Activated CD4-positive, alpha-beta T cell treated with anti-CD3 and anti-CD28 coated beads, Interleukin-2, Interleukin-4, amounts not matched to agents 100 ng/mL and 50 ng/mL, durations not matched to agents 16 hours and 8 hours (primary cell): ENCODE measurements at places on chromosomes 4 and X.

- DNase-seq: peak; percentile 65
Measured at GRCh38 chrX:107894038-107894437, 68.4 kb downstream of the MID2 start.

- no peak for DNase-seq
Measured at GRCh38 chr4:83025563-83025962, 9.4 kb upstream of the COPS4 start.

DNA sequence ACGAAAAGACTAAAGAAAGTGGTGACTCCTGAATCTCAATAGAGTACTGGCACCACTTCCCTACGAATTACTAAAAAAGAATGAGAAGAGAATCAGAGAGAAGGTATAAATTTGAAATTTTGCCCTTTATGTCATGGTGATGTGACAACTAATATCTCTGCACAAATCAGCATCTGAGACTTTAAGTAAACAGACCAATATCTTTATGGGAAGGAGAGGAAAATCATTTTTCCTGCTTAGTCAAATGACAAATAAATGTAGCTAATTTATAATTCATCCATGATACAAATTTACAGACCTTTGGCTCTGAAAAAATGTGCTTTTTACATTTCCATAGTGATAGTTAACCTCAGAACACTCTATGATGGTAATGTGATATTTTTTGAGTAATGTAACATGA is 424.8 kb upstream of the EPHA5 start:
- no peak for DNase-seq

- no peak for DNase-seq
Measured at GRCh38 chr4:127580300-127580699, 52.5 kb upstream of the INTU start.

- DNase-seq: no peak
Measured at GRCh38 chr4:124958847-124959246, 246.3 kb upstream of the ANKRD50 start.

- DNase-seq: no peak
Measured at GRCh38 chr4:114334884-114335330, 263.7 kb upstream of the UGT8 start.

DNA sequence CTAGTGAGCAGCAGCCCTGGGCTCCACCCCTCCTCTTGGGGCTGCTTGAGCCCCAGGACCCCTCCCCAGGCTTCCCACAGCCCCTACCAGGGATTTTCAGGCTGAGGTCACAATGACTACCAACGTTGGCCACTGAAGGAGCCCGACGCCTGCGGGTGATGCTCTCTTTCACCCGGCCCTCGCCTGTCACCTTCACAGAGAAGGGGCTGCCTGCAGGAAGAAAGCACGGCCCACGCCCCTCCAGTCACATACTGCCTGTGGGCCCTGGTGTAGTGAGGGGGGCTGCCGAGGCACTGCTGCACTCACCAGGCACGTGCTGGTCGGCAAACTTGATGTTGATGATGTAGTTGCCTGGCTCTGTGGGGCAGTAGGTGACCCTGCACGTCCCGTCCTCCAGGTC is 22.0 kb downstream of the FLNA start:
- no peak for DNase-seq

DNA sequence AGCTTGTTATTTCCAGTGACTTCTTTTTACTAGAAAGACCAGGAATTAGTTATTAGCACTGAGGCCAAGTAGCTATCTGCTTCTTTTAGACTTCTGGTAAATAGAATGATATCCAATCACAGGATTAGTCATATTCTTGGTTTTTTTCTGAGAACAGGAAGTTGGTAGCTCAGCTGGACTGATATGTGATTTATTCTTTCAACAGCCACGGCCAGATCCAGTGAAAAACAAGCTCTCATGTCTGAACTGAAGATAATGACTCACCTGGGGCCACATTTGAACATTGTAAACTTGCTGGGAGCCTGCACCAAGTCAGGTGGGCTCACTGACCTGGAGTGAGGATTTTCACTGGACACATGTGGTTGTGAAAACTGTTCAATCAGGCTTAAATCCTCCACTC is 48.6 kb downstream of the PDGFRA start:
- DNase-seq: peak; percentile 68

- peak; percentile 50 for DNase-seq
Measured at GRCh38 chrX:139559383-139560042, 29.0 kb downstream of the F9 start.

DNA sequence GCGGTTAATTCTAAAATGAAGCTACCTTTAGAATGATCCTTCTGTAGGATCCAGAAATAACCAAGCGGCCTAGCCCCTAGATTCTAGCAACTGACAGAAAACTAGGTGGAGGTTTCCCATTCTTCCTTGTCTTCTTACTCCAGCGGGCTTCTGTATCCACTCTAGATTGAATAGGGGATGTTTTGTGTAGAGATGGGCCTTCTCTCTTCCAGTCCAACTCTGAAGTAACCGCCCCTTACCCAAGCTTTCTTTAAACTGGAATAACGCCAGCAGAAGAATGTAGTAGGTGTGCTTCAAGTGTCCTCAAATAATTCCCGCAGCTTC is 386 bp upstream of the TMEM184C start:
- DNase-seq: no peak

GRCh38 chr4:148344352-148344751 is 97.9 kb downstream of the NR3C2 start:
- DNase-seq: no peak

GRCh38 chr4:24722026-24722568 is 73.3 kb upstream of the SOD3 start:
- no peak for DNase-seq

GRCh38 chrX:48677516-48677915 is 6.1 kb upstream of the WAS start:
- DNase-seq: no peak

- DNase-seq: peak; percentile 3
Measured at GRCh38 chr4:152585023-152585441, 49.1 kb upstream of the FBXW7 start.

- DNase-seq: no peak
Measured at GRCh38 chr4:91198951-91199350, 1071.8 kb downstream of the CCSER1 start.

DNA sequence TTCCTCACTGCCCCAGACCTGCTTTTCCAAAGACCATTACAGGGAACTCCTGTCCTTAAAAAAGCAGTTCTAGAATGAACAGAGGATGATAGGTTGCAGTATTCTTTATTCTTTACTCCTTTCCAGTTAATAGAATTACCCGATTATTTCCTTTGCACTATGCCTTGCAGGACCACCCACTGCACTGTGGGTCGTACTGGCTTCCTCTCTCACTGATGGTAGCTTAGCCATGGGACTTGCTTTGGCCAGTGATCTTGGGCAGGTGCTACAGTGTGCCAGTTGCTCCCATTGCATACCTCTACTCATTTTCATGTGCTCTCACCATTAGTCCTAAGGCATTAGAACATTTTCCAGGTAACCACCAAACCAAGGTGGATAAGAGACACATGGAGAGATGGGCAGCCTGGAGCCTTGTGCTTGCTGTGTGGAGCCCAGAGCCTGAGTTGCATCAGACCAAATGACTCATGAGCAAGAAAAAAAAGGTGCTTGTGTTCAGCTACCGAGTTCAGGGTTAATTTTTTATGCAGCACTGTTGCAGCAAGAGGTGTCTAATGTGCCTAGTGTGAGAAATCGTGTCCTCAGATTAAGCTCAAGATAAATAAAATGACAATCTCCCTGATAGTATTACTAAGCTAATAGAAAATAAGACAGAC is 7.6 kb upstream of the UNC5C start:
- DNase-seq: no peak

DNA sequence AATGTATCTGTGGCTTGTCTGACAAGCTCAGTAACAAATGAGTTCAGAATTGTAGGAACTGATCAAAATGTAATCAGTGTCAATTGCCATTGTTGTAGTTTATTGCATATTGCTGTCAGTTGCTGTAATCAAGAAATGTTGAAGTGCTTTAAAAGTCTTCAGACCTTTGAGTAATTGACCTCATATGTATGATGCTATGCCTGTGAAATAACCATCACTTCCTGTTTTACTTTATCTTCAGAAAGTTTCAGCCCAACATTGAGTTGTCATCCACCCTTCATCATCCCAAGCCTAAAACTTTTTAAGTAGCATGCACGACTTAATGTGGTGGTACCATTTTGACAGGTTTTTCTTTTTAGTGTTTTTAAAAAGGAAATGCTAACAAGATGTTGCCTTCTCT is 212.4 kb downstream of the ARHGAP10 start:
- DNase-seq: peak; percentile 16

DNA sequence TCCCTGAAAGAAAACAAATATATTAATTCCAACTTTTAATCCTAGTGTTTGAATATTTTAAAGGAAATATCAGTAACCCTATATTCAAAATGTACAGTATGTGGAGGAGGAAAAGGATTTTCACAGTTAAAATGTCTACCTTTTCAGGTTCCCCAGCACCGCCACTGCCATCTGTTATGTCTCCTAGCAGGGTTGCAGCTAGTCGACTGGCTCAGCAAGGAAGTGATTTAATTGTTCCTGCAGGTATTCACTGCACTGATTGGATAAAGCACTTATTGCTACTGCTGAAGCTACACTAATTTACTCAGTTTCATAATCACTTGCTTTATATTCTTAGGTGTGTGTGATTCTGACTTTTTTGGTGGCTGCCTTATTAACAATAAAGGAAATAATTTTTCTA is 65.5 kb upstream of the FHDC1 start:
- no peak for DNase-seq

DNA sequence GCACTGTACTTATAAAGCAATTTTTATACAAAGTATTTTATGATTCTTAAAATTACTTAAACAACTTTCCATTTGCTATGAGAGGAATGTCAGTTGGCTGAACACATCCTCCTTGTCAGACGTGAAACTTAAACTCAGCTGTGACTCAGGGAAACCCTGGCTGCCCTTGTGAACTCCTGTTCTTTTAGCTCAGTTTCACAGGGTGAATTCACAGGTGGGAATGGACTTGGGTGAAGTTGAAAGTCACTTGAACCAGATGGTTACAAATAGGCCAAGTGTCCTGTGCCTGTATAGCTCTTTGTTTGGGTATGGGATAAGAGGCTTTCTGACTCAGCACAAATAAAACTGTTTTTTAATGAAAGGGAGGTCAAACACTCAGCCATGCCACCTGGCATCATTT is 67.4 kb upstream of the FAM47B start:
- no peak for DNase-seq

GRCh38 chrX:20139966-20140365 is 1.7 kb downstream of the EIF1AX start:
- no peak for DNase-seq

DNA sequence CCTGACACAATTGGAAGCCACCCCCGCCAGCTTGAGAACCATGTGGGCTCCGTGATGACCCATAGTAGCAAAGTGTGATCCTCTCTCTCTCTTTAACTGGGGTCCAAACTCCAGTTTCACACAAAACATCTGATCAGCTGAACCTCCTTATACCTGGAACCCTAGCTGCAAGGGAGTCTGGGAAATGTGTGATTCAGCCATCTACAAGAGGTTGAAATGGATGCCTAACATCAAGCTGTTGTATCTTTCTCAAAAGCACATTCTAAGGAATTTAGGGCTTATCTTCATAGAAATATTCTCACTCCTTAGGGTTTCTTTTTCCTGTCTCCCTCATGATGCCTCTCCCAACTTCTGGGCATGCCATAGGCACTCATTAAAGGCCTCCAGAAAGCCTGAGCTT is 126.0 kb downstream of the BCOR start:
- no peak for DNase-seq

DNA sequence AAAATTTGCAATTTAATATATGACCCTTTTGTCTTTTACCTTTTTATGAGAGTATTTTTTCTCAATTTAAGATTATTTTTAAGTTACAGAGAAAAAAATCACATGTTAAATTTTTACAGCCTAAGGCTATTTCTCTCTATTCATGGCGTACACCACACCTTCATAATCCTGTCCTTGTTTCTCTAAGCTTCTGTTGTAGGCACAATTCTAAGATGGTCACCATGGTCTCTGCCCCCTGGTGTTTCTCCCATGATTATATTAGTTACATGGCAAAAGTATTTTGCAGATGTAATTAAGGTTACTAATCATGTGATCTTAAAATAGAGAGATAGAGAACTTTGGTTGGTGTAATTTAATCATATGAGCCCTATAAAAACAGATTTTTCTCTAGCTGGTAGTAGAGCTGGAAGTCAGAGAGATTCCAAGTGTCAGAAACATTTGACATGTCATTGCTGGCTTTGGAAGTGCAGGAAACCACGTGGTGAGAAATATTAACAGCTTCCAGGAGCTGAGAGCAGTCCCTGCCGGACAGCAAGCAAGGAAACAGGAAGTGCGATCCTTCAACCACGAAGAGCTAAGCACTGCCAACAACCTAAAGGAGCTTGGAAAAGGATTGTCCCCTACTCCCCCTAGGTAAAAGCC is 89.8 kb downstream of the EIF4E start:
- no peak for DNase-seq

- no peak for DNase-seq
Measured at GRCh38 chr4:173448608-173449379, 49.9 kb upstream of the SCRG1 start.

- DNase-seq: no peak
Measured at GRCh38 chr4:26687728-26688127, 103.8 kb downstream of the TBC1D19 start.

DNA sequence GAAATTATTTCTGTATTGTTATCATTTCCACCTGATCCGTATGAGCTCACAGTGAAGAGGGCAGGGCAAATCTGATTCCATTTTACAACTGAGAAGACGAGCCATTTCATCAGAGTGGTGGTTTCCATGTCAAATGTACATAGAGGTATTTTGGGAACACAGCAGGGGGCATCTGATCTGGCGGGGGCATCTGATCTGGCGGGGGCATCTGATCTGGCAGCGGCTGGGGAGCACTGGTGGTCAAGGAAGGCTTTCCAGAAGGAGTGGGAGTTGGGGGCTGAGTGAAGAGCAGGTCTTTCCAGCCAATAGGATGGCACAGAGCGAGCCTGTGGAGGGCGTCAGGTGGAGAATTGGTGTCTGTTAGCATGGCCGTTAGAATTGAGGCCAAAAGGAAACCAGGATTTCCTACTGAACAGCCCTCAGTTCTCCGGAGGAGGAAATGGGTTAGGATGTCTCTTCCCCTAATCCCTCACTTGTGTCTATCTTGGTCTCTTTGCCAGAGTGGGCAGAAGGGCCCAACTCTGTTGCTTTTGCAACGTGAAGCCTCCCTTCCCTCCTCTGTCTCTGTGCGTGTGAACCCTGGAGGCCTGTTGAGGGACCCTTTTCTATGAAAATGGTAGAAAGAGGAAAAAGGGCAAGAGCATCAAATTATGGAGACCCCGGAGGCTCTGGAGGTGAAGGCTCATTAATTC is 41.3 kb downstream of the RHOH start:
- no peak for DNase-seq

GRCh38 chrX:119399772-119400101 is 601 bp downstream of the SLC25A43 start:
- DNase-seq: no peak

DNA sequence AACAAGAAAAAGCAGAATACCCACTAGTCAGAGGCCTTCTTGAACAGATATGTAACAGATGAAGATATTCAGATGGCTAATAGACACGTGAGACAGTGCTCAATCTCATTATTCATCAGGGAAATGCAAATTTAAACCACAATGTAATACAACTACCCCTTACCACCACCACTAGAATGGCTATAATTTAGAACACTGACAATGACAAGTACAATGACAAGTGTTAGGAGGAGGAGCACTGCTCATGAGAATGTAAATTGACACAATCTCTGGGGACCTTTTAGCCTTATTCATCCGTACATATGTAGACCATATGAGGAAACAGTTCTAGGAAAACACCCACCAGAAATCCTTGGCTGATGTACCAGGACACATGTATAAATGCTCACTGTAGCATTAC is 13.1 kb downstream of the ZNF81 start:
- no peak for DNase-seq

GRCh38 chrX:151523351-151523750 is 40.1 kb upstream of the PASD1 start:
- no peak for DNase-seq
